Gastroesophageal sphincter (tissue), 4 donors: ENCODE measurements at places on chromosomes 12 and 14.

DNA sequence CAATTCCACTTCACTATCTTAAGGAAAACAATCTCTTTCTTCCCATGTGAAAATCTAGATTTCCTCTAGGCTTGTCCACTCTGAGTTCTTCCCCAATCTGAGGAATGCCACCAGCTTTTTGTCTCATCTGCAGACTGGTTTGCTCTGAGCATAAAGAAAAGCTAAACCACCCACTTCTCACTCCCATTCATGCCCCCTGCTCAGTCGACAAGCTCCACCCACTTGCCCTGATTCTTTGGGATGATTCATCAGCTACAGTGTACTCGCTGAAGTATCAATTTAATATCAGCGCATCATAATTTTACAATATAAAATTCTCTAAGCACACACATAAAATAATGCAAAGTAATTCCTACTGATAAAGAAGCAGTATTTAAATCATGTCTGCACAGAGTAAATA is 209.1 kb downstream of the GRIN2B start:
- ATAC-seq: no peak

DNA sequence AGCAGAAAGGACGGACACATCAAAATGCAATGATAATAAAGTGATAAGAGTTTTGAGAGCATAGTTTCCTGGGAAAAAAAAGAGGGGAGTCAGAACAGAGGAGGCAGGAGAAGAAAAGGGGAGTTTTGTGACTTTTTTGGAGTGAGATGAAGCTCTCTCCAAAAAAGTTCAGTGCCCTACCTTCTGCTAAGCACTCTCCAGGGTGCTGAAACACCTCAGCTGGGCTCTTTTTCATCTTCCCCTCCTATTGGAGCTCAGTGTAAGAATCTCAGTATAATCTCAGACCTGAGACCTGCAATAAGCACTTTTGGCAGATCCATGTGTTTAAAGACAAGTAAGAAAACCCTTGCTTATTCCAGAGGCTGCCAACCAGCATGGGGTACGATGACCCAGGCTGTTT is 58.9 kb upstream of the SRRM4 start:
- ATAC-seq: no peak

GRCh38 chr12:51368640-51369517 is 22.3 kb downstream of the GALNT6 start:
- no peak for ATAC-seq

- ATAC-seq: no peak
These were observed 742.5 kb upstream of the MDGA2 start for GRCh38 chr14:48417715-48418500.

- no peak for ATAC-seq
These were observed 10.7 kb downstream of the ARID4A start for GRCh38 chr14:58309086-58309485.

GRCh38 chr12:102955926-102956737 is 1.3 kb upstream of the ASCL1 start:
- ATAC-seq: no peak

DNA sequence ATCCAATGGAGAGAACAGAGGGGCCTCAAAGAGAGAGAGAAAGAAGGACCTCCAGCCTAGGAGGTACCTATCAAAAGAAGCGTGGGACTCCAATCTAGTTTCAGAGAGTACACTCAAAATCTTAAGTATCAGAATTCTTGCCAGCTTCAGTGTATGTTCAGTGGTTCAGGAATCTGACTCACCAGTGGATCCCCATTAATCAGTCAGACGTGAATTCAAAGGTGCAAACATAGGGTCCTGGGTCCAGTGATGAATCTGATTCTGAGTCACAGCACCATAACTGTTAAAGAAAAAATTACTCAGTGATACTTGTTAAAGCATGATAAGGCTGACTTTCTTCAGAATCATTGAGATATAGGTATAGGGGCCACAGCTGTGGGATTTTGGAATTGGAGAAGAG is 33.2 kb downstream of the ETNK1 start:
- no peak for ATAC-seq

GRCh38 chr14:91267965-91268437 is 23.5 kb upstream of the GPR68 start:
- ATAC-seq: no peak

DNA sequence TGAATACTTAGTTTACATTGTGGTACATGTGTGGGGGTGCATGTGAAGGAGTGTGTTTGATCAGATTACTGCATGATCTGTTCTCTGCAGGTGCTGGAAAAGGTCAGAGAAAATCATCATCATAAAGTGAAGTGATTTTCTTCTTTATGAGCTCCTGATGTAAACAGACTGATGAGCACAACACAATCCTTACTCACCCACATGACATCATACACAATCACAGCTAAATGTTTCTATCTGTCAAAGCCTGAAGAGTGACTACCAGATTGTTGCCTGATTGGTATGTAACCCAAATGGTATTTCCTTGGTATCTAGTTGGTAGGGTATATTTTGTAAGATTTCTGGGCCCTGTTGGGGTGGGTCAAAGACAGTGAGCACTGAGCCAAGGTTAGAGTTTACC is 270.8 kb downstream of the FOXG1 start:
- no peak for ATAC-seq

- no peak for ATAC-seq
These were observed 31.1 kb upstream of the NUBPL start for GRCh38 chr14:31530136-31530535.

- ATAC-seq: no peak
These were observed 38.1 kb upstream of the DACT1 start for GRCh38 chr14:58599707-58600106.

DNA sequence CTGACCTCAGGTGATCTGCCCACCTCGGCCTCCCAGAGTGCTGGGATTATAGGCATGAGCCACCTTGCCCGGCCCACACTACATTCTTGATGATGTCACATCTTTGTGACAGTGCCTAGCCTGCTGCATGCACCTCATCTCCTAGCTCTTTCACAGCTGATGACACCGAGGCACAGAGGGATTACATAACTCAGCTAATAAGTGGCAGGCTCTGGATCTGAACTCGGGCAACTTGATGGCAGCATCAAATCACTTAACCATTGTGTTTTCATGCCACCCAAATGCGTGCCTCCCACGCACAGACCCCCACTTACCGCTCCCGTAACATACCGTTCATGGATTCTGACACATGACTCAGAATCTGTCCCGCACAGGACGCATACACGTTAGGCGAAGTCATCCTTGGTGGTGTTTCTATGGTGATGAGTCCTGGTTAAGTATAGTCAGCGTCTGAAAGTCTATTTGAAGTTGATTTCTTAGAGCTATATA is 7.4 kb downstream of the TMEM120B start:
- peak; percentile 53 for ATAC-seq

DNA sequence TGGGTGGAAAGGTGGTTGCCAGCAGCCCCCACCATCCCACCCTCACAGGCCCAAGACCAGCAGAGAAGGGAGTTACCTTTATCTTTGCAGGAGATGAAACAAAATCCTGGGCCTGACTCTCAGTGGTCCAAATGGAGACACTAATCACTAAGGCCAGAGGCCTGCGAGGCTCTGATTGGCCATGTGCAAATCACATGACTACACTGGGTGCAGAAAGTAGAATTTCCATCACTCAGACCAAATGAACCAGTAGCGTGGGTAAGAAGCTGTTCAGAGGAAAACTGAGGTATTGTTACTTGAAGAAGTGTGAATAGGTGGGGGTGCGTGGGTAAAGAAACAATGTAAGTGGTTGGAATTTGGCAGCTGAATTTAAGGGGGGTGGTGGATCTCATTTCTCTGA is 20.2 kb upstream of the PPP1CC start:
- no peak for ATAC-seq

DNA sequence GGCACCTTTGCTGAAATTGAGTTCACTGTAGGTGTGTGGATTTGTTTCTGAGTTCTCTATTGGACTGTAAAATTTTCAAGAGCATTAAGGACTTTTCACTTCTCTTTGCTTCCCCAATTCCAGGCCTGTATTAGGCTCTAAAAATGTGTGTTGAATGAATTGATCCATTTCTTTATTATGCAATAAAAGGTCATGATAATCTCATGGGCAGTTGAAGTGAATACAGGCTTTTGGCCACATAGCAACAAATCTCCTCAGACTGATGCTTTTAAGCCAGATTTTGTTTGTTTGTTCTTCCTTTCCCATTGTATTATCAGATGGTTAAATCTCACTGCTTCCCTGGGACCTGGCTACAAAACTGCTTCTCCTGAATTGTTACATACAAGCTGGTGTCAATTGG is 258.0 kb upstream of the FAR2 start:
- no peak for ATAC-seq

DNA sequence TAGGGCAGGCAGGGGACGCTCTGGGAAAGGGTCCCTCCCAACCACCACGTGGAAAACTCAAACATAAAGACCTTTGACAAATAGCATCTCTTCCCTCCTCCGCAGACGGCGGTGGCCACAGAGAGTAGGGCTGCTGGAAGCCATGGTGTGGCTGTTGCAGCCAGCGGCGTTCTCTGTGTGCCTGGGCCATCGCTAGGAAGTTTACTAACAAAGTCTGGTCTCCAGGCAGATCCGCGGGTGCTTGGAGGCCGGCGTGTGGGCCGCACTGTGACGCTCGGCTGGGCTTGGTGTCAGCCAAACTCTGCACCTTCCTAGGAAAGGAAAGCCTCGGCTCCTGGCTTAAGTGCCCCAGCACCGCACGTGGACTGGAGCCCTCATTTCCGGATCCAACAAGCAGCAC is 65.6 kb downstream of the CCDC88C start:
- peak; percentile 68 for ATAC-seq

GRCh38 chr12:9634177-9634803 is 26.6 kb upstream of the KLRB1 start:
- no peak for ATAC-seq

DNA sequence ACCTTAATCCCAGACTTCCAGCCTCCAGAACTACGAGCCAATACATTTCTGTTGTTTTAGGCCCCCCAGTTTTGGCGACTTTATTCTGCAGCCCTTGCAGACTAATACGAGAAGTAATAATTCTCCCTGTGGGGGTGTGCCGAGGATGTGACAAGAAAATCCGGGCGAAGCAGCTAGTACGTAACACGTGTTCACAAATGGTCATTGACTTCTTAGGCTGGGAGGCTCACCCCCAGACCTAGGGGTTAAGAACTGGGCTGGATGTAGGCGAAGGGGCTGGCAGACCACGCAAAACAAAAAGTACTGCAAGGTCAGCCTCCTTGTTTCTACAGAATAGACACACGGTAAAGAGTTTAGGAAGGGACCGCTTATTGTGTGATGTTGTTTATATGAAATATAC is 69.8 kb upstream of the ESRRB start:
- ATAC-seq: no peak

- no peak for ATAC-seq
These were observed 383.3 kb upstream of the DDHD1 start for GRCh38 chr14:53536446-53536845.

DNA sequence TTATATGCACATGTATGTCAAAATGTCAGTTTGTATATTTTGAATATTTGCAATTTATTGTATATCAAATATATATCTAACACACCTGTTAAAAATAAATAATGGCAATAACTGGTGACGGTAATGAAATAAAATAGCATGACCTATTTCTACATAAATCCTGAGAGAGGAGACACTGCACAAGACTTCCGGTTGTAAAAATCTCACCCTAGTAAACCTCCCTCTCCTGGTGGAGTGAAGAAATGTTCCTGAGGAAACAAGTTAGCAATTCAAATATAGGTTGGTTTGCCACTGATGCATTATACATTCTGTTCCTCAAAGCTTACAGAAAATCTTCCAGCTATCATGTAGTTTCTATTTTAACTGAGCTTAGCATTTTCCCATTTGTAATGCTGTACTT is 166.1 kb upstream of the SYT10 start:
- no peak for ATAC-seq

DNA sequence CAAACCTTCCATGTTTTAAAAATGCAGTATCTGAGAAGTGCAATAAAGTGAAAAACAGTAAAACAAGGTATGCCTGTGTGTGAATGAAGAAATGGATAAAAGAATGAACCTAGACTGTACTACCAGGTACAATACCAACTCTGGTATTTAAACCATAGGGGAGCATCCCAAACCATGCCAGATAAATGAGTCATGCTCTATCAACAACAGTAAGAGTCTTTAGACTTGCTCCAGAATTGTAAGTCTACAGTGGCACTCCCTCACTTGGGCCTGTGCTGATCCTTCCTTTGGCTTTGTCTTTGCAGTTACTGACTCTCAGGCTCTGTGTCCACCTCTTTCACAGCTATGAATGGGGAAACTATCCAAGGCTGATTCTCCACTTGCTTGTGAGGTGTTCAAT is 38.1 kb downstream of the BBS10 start:
- no peak for ATAC-seq

DNA sequence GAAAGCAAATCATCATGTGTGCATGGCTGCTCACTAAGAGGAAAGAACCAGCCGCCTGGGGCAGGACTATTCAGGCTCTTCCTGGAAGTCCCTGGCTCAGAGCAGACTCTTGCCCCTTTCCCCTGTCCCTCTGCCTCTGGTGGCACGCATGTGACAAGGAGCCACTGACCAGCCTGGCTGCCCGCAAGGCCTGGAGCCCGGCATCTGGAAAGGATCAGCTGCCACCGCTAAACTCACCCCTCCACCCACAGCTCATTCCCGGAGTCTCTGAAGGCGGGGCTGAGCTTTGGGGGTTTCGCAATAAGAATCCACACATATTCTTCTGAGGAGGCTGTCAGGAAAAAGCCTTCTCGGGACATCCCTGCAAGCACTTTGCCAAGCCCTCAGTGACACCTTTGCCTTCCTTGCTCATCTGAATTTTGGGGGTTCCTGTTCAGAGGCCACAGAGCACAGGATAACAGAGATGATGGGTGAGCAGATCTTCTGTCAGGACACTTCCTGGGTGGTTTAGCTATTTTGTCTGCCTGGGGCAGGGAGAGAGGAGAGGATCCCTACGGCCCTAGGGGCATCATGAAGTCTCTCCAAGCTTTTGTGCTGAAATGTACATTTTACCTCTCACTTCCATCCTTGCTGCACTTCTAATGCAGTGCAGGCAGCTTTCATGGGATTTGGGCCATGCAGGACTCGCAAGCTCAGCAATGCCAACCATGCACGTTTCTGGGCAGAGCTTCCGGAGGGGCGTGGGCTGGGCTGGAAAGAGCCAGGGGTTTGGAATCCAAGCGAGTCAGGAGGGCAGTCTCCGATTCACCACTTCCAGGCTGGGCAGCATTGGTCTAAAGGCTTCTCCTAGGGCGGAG is 124.8 kb upstream of the MAP1LC3B2 start:
- ATAC-seq: peak; percentile 96

- no peak for ATAC-seq
These were observed 27.9 kb upstream of the EID3 start for GRCh38 chr12:104275689-104276088.

- no peak for ATAC-seq
These were observed 154.7 kb downstream of the STXBP6 start for GRCh38 chr14:24895243-24895583.

GRCh38 chr14:69699748-69700303 is 67.1 kb upstream of the SRSF5 start:
- no peak for ATAC-seq

DNA sequence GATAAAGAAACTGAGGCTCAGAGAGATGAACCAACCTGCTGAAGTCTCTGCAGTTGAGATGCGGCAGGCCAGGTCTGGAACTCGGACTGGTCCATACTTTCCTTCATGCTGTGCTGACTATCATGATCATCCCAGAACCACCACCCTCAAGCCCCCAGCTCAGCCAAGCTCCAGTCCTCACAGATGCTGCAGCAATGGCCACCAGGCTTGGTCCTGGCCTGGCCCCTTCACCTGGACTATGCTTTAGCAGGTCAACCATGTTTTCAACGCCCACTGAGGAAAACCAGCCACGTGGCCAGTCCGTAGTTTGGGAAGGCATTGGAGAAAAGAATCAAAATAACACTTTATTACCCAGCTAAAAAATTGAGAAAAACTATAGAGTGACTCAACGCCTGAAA is 1.4 kb downstream of the GPR68 start:
- no peak for ATAC-seq
